Aorta (tissue), 5 donors: ENCODE measurements at places on chromosomes 16 and 17. TPM values are rescaled to one million over a fixed set of nuclear protein-coding genes. Genes with fewer than 3 reads are reported as not detected.

DNA sequence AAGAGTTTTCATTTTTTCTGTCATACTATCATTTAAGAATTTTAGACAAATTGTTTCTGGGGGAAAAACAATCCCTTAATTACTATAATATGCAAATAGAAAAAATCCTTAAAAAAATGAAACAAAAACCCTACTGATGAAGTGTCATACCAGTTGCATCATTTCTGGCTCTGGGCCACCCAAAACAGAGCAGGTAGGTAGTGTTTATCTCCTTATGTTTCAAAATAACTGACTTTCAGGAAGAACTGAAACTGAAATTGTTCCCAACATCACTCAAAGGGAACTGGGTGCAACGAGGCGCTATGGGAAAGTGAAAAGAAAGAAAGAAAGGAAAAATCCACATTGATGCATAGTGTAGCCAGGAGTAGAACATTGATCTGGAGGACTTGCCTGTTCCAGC, 653.1 kb upstream of the SOX9 start:
- no peak overlapping the region for H3K27ac ChIP-seq
- no peaks in the 10 kb centered on the region for H3K36me3 ChIP-seq
- no peaks in the 10 kb centered on the region for H3K4me1 ChIP-seq

GRCh38 chr17:10309003-10309974, 63.5 kb downstream of the MYH13 start:
- H3K27ac ChIP-seq: no peak overlapping the region
- no peaks in the 10 kb centered on the region for H3K27me3 ChIP-seq
- no peak overlapping the region for H3K4me3 ChIP-seq
- no peaks in the 10 kb centered on the region for H3K4me1 ChIP-seq

Gene DEXI
- total RNA-seq: 41.4 TPM

- H3K4me1 ChIP-seq: no peaks in the 10 kb centered on the region
- H3K27me3 ChIP-seq: no peaks in the 10 kb centered on the region
These were observed 2.2 kb downstream of the CRISPLD2 start for GRCh38 chr16:84821728-84822689.

DNA sequence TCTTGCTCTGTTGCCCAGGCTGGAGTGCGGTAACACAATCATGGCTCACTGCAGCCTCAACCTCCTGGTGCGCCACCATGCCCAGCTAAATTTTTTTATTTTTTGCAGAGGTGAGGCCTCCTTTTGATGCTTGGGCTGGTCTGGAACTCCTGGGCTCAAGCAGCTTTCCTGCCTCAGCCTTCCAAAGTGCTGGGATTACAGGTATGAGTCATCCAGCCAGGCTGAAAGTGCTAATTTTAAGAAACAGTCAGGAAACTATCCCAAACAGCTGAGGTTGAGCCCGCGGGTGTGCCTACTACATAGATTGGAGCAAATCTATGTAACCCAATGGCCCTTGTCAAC, 738 bp upstream of the XPO6 start:
- no peaks in the 10 kb centered on the region for H3K4me1 ChIP-seq
- DNase-seq: no peak
- no peaks in the 10 kb centered on the region for H3K36me3 ChIP-seq
- no peaks in the 10 kb centered on the region for H3K27me3 ChIP-seq
- H3K27ac ChIP-seq: no peak overlapping the region

DNA sequence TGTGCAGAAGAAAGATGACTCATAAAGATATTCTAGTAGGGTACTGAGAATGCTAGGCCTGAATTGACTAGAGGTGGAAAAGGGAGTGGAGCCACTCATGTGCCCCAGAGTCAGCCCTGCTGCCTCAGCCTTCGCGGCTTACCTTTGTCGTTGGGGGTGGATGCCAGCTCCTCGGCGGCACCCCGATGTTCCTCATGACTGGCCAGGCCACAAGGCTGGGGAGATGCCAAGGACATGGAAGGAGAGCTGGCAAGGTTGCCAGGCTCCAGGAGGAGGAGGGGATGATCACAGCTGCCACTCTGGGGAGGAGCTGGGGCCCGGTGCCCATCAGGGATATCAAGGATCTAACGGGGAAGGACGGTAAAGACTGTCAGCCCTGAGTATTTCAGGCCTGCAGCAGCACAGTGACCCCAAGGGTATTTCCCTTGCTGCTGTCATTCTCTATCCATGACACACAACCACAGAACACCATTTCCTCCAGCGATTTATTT, 9.7 kb upstream of the SLC35B1 start:
- H3K27me3 ChIP-seq: no peaks in the 10 kb centered on the region
- H3K27ac ChIP-seq: no peak overlapping the region
- H3K36me3 ChIP-seq: peaks cover 2% of the 10 kb centered on the region
- DNase-seq: no peak
- H3K4me3 ChIP-seq: no peak overlapping the region

DNA sequence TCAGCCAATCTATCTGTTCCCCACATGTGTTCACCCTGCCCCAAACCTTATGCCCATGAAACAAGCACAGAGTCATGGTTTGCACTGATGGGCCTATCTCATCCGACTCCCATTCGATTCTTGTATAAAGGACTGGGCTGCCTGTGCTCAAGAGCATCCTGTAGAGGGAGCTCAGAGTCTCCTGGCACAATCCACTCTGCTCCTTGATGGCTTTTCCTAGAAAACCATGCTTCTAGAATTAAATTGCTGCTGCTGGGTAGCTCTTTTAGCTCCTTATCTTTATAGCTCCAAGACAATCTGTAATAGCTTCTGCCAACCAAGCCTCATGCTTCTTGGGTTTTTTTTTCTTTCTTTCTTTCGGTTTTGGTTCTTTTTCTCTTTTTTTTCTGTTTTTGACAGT, 9.7 kb downstream of the ZNF19 start:
- H3K27me3 ChIP-seq: no peaks in the 10 kb centered on the region
- H3K36me3 ChIP-seq: peaks cover 21% of the 10 kb centered on the region
- H3K4me1 ChIP-seq: no peaks in the 10 kb centered on the region
- no peak overlapping the region for H3K27ac ChIP-seq
- no peak overlapping the region for H3K4me3 ChIP-seq
- no peak for DNase-seq

DNA sequence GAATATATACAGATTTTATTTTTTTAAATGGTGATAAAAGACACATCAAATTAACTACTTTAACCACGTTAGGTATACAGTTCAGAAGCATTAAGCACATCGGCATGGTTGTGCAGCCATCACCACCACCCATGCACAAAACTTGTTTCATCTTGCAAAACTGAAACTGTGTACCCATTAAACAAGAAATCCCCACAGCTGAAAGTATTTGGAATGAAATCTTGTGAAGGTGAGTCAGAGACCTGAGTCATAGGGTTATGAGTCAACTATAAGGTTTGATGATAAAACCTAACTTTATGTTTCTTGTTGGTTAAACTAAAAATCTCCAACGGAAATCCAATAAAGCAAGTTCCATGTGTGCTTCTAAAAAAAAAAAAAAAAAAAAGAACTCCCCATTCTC, 561.6 kb upstream of the PSMD7 start:
- no peaks in the 10 kb centered on the region for H3K36me3 ChIP-seq
- H3K27ac ChIP-seq: no peak overlapping the region
- no peak for DNase-seq
- no peaks in the 10 kb centered on the region for H3K27me3 ChIP-seq

GRCh38 chr17:57395721-57396321, 139.5 kb downstream of the MSI2 start:
- H3K36me3 ChIP-seq: no peaks in the 10 kb centered on the region
- no peak overlapping the region for H3K27ac ChIP-seq
- no peaks in the 10 kb centered on the region for H3K27me3 ChIP-seq
- no peaks in the 10 kb centered on the region for H3K4me1 ChIP-seq

GRCh38 chr16:29814592-29814991, 1.4 kb upstream of the PAGR1 start:
- H3K4me1 ChIP-seq: no peaks in the 10 kb centered on the region
- no peak overlapping the region for H3K27ac ChIP-seq
- peak; percentile 47 for DNase-seq
- H3K4me3 ChIP-seq: no peak overlapping the region
- H3K27me3 ChIP-seq: no peaks in the 10 kb centered on the region
